GM06990 (cell line): ENCODE measurements at places on chromosomes 1 and 21.

GRCh38 chr21:16072737-16073136, 343.0 kb downstream of the USP25 start:
- DNase-seq, result no peak

DNA sequence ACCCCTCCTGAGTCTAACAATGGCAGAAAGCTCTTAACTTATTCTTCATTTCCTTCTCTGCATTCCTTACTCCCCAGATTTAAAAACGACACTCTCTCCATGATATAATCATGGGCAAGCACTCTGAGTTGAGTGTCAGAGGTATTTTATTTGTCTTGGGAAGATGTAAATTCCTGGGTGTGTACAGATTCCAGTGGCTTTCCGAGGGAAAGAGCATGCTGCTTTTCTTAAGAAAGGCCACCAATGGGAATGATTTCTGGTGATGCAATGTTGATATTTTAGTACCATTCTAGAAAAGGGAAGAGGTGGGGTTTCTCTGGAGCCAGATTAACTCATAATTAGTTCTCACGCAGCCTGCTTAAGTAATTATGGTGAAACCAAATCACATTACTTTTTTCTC, 47.8 kb upstream of the BTG3 start:
- DNase-seq, result no peak

GRCh38 chr1:42206164-42206563, 41.6 kb upstream of the GUCA2A start:
- DNase-seq, result no peak

DNA sequence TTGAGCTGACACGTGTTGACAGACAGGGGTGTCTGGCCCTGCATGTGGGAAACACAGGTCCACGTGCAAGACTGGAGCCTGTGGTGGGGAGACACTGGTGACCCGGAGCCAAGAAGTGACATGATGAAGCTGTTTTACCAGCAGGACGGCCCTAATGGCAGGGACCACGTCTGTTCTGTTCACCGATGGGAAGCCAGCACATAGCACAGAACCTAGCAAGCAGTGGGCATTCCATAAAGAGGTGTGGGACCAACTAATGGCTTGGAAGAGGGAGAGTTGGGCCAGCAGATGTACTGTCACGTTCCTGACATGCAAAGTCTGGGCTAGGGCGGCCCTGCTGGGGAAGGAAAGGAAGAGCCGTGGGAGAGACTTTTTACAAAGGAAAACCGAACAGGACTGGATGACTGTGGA, 15.3 kb downstream of the NAV1 start:
- no peak for DNase-seq

- DNase-seq, result no peak
Observed at GRCh38 chr1:52569449-52570210, 16.7 kb upstream of the TUT4 start.

DNA sequence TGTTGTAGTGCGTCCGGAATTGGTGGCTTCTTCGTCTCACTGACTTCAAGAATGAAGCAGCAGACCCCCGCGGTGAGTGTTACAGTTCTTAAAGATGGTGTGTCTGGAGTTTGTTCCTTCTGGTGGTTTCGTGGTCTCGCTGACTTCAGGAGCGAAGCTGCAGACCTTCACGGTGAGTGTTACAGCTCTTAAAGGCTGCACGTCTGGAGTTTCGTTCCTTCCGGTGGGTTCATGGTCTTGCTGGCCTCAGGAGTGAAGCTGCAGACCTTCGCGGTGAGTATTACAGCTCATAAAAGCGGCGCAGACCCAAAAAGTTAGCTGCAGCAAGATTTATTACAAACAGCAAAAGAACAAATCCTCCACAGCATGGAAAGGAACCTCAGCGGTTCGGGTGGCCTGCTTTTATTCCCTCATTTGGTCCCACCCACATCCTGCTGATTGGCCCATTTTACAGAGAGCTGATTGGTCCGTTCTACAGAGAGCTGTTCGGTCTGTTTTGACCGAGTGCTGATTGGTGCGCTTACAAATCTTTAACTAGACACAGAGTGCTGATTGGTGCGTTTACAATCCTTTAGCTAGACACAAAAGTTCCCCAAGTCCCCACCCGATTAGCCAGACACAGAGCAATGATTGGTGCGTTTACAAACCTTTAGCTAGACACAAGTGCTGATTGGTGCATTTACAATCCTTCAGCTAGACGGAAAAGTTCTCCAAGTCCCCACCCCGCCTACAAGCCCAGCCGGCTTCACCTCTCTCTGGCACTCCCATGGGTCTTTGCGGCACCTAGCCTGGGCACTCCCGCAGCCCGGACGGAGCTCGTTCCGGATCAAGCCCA, 49.6 kb upstream of the KRTAP19-8 start:
- no peak for DNase-seq

GRCh38 chr1:36096500-36097432, 8.1 kb downstream of the ADPRS start:
- no peak for DNase-seq

GRCh38 chr1:239816081-239816782, 275.5 kb upstream of the FMN2 start:
- no peak for DNase-seq

DNA sequence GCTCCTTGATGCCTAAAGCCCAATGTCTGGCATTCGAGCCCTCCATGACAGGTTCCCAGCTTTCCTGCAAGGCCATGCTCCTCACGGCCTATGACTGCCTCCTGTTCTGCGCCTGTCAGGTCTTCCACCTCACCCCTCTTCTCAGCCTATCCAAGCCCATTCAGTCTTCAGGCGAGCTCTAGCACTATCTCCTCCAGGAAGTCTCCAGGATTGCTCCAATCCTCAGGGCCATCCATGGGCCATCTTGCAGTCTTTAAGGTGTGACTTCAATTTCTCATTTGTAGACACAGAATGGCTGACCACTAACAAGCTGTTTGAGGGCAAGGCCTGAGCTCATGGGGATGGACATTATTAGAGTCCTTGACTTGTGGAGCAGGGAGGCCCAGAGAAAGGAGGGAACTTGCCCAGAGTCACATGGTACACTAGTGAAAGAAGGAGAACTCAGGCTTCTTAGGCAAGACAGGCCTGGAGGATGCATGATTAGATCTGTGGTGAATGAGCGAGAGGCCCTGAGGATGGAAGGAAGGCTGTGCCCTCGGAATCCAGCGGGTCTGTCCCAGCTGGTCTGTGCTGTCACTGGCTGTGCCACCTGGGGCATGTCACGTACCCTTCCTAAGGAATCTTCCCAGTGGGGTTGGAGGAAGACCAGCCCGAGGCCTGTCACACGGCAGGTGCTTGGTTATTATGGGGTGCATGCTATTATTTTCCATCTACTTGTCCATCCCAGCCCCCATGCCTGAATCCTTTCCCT, 1.2 kb upstream of the ACOT11 start:
- no peak for DNase-seq

DNA sequence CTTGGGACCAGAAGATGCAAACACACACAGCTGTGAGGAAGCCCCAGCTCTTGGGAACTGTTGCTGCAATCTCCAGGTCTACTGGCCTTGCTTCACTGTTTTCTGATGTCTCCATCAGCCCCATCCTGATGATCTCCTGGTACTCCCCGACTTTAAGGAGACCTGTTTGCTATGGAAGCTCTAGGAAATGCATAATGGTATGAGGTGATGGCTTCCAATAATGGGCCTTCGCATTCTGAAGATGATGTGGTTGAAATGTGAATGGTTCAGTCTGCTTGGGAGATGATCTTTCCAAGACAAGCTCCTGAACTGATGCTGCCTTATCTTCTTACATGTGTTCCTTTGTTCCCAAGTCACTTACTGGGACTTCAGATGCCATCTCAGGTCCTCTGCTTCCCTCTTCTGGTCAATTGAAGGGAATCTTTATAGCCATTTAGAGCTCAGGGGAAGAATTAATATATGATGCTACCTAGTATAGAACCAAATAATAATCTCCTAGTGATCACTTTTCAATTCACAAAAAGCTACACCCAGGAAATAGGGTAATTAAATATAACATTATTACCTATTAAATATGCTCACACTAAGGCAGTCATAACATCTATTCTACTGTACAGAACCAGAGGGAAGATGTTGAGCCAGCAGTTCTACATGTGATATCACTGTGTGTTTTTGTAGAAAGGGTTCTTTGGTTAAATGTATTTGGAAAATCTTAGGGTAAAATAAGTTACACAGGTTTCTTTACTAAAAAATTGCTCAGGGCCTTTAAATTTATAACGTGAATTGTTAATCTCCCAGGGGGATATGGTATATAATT, 73.9 kb upstream of the VTCN1 start:
- no peak for DNase-seq

GRCh38 chr1:172843444-172843843, 184.5 kb downstream of the FASLG start:
- no peak for DNase-seq

DNA sequence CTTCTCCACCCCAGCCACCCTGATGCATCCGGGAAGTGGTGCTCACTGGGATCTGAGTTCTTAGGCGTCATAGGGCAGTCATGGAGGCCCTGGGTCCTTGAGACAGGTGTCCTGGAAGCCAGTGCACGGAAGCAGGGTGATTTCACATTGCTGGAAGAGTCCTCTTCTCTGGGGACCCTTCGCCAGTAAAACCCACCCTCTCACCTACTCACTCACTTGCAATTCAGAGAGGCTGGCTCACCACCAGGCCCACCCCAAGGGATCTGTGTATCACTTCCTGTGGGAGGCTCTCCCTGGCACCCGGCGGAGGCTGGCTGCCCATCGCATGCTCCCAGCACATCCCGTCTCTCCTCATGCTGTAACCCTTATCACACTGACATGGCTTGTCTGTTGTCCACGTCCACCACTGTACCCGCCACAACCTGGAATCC, 40.2 kb upstream of the EPS8L3 start:
- DNase-seq, result no peak

GRCh38 chr1:171985639-171986038, 144.3 kb downstream of the DNM3 start:
- no peak for DNase-seq

- DNase-seq, result no peak
Observed at GRCh38 chr1:99851850-99852454, 1.8 kb downstream of the AGL start.

- no peak for DNase-seq
Observed at GRCh38 chr1:187689129-187689528, 860.4 kb downstream of the PLA2G4A start.

- no peak for DNase-seq
Observed at GRCh38 chr1:245500546-245500945, 345.8 kb downstream of the KIF26B start.

GRCh38 chr1:165539306-165539705, 4.5 kb upstream of the LRRC52 start:
- no peak for DNase-seq

GRCh38 chr1:49297783-49298182, 521.1 kb upstream of the BEND5 start:
- no peak for DNase-seq

DNA sequence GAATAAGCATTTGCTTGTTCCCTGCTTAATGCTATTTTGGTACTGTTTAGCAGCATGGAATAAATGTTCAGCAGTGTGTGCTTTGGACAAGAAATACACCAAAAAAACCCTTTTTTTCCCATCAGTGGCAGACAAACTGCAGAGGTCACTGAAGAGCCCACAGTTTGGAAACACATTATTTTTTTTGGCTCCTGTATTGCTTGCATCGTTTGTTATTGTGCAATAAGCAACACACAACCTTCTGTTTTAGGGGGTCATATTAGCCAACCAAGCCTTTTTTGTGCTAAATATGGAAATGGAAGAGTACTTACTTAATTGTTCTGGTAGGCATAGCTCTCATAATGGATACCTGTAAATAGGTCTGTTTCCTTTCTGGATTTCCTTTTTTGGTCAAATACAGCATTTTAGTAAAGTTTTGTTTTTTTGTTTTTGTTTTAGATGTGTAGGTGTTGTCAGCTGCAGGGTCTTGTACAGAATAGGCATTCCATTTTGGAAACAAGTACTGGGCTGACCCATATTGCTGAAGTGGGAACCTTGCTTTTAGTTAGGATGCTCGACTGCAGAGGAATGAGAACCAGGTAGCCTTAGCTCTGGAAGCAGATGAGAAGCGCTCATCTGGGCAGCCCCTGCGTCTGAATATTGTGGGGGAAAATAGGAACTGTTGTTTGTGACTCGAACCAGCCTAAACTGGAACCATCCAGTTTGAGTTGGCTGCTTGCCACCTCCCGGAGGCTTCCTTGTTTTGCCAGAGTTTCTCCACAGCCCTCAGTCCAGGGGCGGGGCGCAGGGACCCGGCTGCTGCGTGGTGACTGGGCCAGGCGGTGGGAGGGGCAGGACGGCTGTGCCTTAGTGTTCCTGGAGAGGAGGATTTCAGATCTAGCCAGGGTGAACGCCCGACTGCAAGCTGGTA, 38.4 kb downstream of the SPEN start:
- peak; percentile 51 for DNase-seq

DNA sequence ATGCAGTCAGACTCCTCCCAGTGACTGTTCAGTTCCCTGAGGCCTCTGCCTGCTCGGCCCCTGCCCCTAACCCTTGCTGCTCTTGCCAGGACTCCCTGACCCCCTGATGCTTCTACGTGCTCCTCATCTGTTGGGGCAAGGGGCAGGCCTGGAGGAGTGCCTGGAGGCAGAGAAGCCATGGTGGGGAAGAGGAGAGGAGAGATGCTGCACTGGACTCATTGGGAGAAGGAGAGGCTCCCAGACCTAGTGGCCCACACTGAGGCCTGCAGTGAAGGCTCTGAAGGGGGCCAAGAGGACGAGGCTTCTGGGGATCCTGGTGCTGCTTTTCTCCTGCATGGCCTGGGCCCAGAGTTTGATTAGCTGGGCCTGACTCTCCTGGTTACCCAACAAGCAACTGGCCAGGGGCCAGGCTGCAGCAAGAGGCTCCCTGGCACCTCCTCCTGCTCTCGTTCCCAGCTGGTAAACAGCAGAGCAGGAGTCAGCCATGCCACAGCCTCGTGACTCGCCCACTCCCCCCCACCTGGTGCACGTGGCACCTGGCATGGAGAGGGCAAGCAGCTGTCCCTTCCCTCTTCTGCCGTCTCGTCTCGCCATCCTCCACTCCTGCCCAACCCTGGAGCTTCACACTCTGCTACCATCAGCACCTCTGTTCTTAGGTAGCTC, 847 bp upstream of the RORC start:
- DNase-seq, result no peak

DNA sequence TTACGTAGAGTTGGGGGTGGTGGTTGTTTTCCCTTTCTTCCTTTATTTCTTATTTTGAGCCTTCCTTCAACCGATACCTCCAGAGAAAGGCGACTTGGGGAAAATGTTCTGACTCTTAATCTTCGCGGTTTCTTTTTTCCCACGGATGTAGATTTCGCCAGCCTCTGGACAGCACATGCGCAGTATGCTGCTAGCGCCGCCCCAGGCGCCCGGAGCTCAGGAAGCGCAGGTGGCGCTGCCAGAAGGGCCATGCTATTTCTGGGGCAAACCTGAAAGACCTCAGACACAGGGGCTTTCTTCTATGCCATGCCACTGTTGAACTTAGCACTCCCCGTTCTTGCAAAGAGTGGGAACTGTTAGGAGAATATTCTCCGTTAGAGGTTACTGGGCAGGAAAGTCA, 392.1 kb downstream of the KIF26B start:
- DNase-seq, result no peak

DNA sequence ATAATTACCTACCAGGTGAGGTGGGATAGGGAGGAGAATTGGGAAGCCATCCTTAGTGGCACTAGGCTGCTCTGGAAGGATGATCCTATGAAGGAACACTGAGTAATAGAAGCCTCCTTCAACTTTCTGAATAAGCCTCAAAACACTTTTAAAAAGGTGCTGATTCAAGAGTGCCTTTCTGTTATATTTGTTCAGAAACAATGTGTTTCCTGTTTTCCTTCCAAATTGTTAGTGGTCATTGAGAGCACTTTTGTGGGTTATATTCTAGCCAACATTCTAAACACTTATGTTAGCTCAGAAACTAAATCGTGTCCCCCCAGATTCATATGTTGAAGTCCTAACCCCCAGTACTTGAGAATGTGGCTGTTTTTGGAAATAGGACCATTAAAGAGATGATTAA, 237.3 kb downstream of the TNR start:
- no peak for DNase-seq

- no peak for DNase-seq
Observed at GRCh38 chr1:246301553-246302250, 205.4 kb downstream of the SMYD3 start.
